ENCODE measurements at places on chromosomes 4 and X.
A peak's percentile ranks its signal among the peaks of the same experiment; 100 is the strongest.

GRCh38 chr4:70997546-70997945 lies 4.1 kb downstream of the DCK start:
- no peak for DNase-seq

DNA sequence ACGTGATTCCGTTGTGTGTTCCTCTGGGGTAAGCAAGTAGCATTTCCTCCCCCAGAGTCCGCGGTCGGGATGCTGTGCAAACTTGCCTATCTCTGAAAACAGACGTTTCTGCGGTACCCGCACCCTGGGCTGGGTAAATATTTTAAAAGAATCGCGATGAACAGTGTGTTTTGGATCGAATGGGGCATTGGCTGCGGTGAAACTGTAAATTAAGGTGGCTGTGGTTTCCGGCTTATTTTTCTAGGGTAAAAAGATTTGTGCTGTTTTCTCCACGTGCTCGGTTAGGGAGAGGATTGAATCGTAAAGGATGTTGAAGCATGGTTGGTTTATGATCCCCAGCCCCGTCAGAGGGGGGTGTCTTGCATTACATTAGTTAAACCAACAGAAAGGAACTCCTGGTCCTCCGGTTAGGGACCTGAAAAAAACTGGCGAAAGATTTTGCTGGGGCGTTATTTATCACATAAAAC lies 1.2 kb downstream of the HHIP start:
- no peak for DNase-seq

GRCh38 chrX:39559229-39559628 lies 538.5 kb downstream of the BCOR start:
- no peak for DNase-seq

DNA sequence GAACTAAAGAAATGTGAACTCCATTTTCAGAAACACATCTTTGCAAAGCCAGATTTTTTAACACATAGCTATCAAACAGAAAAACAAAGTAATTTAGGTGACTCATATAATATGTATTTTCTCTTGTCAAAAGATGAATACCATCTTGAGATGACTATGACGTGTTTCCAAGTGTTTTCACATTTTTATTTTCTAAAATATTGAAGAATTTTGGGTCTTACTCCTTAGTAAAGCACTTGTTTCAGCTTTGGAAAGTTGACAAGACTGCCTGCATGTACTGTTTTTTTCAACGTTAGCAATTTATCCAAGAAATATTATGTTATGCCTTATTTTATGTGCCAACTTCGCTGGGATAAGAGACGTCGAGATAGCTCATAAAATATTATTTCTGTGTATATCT lies 733.9 kb upstream of the EPHA5 start:
- no peak for DNase-seq

DNA sequence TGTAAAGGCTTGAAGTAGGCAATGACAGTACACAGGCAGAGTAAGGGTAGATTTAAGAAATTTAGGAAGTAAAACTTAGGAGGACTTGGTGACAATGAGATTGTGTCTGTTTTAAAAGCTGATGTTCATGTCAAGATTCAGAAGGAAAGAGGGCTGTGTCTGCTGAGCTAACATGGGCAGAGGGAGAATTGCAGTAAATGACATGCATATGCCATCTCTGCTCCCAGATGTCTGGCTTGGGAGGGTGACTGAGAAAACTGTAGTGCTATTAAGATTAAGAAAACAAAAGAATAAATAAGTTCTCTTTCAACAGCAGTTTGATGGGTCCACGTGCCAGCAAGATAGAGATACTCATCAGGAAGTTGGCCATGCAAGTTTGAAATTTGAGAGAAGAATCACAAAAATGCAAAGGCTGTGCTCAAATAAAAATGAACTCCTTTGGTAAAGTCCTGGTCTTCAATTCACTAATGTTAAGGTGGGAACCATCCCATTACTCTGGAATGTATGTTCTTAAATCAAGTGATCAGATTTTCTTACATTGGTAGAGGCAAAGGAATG lies 7.2 kb downstream of the NFXL1 start:
- DNase-seq, result no peak

DNA sequence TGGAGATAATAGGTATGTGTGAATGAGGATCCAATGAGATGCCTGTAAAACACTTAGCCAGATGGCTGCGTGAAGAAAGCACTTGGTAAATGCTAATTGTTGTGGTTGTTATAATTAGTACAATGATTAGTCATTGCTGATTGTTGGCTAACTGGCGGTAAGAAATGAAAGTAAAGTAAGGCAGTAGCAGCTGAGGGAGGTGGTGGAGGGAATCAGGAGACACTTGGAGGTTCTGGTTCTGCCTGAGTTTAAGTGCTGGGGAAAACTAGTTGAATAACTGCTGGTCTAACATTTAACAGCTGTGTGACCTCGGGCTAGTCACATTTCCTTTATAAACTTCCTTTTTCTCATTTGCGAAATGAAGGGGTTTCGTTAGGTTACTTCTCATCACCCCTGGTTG lies 30.9 kb downstream of the CD38 start:
- no peak for DNase-seq

DNA sequence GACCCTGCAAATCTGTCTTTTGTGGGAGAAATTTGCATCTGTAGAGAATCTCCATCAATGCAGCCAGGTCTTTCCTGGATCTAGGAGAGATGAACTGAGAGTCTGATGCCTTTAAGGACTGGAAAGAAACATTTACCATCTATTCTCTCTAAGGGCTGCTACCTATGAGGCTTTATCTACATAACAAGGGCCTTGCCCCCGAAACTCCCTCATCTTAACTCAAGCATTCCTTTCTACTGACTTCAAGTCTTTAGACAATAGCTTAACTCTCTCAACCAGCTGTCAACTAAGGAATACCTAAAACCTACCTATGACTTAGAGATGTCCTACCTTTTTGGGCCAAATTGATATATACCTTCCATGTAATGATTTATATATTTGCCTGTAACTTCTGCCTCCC lies 32.1 kb downstream of the MAGEB17 start:
- no peak for DNase-seq

DNA sequence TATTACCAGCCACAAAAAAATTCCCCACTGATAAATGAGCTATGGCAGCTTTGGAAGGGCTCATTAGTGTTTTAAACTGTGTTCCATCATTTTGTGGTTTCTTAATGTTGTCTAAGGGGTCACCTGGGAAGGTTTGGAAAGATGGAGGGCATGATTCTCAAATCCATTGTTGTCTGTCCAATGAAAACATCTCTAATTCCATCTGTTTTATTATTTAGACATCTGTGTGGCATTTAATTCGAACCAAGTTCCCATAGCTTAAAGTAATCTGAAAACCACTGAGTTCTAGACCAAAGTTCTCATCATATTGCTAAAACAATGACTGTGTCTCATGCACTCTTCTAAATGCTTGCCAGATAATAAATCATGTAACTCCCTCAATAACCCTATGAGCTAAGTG lies 103.8 kb upstream of the PPP3CA start:
- no peak for DNase-seq

GRCh38 chr4:175459571-175459970 lies 352.5 kb downstream of the GPM6A start:
- no peak for DNase-seq

- DNase-seq, result no peak
Observed at GRCh38 chr4:18319431-18319830, 297.9 kb upstream of the LCORL start.

- no peak for DNase-seq
Observed at GRCh38 chr4:17695341-17695740, 80.9 kb downstream of the MED28 start.

GRCh38 chr4:81577392-81577791 lies 105.7 kb upstream of the RASGEF1B start:
- DNase-seq, result no peak

- no peak for DNase-seq
Observed at GRCh38 chrX:30308263-30309138, 689 bp downstream of the NR0B1 start.

GRCh38 chr4:133799717-133800315 lies 401.8 kb downstream of the PABPC4L start:
- DNase-seq, result no peak

GRCh38 chr4:135177321-135177720 lies 975.7 kb upstream of the PABPC4L start:
- no peak for DNase-seq

DNA sequence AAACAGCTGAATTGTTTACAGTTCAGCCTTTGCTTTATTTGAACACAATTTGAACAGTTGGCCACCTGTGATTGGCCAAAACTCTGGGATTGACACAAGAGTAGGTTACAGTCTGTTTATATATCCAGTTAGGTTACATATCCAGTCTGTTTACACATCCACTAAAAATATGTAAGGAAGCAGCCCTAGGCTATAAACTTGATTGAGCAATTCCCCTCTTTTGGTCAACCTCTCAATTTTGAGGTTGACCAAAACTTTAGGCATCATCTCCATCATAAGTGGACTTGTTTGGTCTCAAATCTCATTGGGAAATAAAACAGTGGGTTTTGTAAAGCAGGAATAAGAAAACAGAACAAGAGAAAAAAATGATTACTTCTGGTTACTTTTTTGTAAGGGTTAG lies 190.8 kb downstream of the SPATA18 start:
- no peak for DNase-seq

- no peak for DNase-seq
Observed at GRCh38 chrX:7638078-7638710, 204.8 kb upstream of the VCX start.

DNA sequence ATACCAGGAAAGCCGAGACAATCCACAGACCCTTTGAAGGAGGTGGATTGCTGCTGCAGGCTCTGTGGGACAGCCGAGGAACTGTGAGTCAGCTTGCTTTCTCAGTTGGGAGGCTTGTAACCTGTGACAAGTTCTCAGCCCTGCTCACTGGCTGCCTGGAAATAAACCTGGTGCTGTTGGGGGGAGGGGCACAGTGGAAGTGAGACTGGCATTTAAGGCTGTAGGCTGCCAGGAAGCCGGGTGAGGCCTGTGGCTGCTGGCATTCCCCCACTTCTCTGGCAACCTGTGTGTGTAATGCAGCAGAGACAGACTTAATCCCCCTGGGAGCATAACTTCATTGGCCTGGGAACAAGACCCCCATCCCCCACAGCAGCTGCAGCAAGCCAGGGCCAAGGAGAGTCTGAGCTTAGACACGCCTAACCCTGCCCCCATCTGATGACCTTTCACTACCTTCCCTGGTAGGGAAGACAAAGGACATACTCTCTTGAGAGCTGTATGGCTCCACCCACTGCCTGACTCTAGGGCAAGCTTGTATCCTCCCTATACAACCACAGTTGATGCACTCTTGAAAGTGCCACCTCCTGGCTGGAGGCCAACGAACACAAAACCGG lies 64.1 kb downstream of the ALPK1 start:
- no peak for DNase-seq

DNA sequence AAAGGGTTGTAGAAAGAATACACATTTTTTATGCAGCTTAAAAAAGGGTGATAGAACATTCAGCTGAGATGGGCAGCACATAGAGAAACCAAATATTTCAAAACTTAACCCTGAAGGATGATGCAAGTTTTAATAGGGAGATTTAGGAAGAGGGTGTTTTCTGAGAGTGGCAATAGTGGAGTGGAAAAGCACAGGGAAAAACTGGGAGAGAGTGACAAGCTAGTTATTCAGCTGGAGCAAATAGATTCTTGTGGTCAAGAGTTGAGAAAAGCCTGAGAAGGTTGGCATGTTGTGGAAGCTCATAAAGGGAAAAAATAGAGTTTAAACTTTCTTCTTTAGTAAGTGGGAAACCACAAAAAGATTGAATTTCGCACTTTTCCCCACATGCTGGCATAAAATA lies 359.6 kb upstream of the PITX2 start:
- DNase-seq, result no peak

GRCh38 chrX:2325076-2325784 lies 175.5 kb downstream of the DHRSX start:
- DNase-seq, result no peak

- DNase-seq, result no peak
Observed at GRCh38 chr4:158783785-158784184, 15.0 kb downstream of the FNIP2 start.

GRCh38 chr4:153507310-153508073 lies 41.3 kb downstream of the TMEM131L start:
- no peak for DNase-seq

DNA sequence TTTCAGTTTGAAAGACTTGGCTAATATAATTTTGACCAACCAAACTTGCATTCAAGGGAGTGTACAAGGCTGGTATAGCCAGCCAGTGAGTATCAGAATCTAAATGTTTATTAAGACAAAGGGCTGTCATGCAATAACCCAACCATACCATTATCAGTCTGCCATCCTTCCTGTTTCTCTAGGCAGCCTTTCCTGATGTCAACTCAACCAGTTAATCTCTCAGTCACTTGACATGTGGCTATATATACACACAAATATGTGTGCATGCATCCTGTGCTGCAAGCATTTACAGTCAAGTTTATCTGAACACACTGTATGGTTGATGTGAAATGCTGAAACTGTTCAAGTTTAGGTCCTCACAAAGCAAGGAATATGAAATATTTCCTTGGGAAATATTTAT lies 17.2 kb downstream of the BTK start:
- DNase-seq, result no peak

GRCh38 chr4:33054161-33054560 lies 2334.0 kb downstream of the PCDH7 start:
- no peak for DNase-seq

- DNase-seq, result no peak
Observed at GRCh38 chr4:118917582-118917981, 28.9 kb downstream of the SYNPO2 start.

DNA sequence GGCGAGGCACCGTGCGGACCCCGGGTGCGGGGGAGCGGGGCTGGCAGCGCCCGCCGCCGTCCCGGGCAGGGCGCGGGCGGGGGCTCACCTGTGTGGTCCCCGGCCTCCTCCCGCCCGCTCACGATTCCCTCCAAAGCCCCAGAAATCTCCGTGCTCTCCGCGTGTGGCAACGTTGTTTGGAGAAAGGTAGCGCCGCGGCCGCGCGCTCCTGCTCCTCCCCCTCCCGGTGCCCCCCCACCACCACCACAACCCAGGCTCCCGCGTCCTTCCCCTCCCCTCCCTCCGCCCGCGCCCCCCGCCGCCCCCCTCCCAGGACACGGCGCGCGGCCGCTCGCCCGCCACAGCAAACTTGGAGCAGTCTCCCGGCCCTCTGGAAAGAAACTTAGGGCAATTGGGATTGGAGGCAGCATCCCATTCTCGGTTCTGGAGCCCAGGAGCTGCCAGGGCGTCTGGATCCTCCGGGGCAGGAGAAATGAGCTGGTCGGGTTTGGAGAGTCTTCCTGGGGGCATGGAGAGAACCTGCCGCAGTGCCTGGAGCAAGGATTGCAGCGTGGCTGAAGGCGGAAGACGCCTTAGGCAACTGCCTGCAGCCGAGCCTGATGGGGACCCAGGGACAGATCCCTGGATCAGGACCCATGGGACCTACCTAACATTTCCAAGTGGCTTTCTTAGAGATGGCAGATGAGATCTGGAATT lies 855 bp downstream of the KLF3 start:
- DNase-seq, result peak; percentile 67

- no peak for DNase-seq
Observed at GRCh38 chr4:151692443-151692782, 68.4 kb downstream of the GATB start.

- DNase-seq, result no peak
Observed at GRCh38 chrX:45773572-45773971, 572.9 kb upstream of the DIPK2B start.
